NCI-H446 treated with DMSO at 0.1 percent for 48 hours (cell line): ENCODE measurements at places on chromosomes 1 and 21.

DNA sequence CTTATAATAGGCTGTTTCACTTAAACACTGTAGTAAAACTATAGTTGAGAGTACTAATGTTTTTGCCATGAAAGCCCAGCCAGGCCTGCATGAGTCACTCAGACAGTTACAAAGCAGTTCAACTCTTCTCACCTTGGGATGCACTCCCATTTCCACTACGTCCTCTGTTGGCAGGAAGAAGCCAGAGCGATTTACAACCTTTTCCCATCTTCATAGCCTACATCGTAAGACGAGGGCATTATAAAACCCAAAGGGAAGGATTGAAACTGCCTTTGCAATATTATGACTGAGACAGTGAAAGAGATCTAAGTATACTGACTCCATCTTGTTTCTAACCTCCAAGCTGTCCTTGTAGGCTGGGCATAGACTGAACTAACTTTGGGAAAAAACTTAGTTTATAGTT is 71.8 kb upstream of the CSF1 start:
- no peak for DNase-seq

GRCh38 chr1:164609089-164609488 is 50.1 kb downstream of the PBX1 start:
- DNase-seq, result no peak

GRCh38 chr1:213082420-213083111 is 31.5 kb downstream of the RPS6KC1 start:
- DNase-seq, result no peak

- DNase-seq, result no peak
Observed at GRCh38 chr1:18693256-18694098, 62.8 kb downstream of the PAX7 start.

GRCh38 chr1:67850611-67851075 is 17.4 kb upstream of the GNG12 start:
- peak; percentile 50 for DNase-seq

DNA sequence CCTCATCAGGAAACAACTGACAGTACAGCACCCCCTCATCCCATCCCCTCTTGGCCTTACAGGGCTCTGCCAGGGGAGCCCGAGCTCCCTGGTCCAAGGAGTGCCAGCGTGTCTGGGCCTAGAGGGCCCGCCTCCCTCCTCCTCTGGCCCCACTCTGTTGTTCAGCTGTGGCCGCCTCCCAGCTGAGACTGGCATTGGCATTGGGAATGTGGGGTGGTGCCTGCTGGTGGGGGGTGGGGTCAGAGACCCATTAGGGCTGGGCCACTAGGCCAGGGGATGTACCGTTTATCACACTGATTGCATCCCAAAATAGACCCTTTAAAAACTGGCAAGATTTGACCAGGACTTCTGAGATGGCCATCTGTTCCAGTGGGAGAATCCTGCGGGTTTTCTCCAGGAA is 1.4 kb downstream of the LDLRAP1 start:
- no peak for DNase-seq

- DNase-seq, result no peak
Observed at GRCh38 chr1:159935719-159936272, 9.6 kb downstream of the IGSF9 start.

GRCh38 chr1:186155594-186155993 is 219.5 kb downstream of the TPR start:
- DNase-seq, result peak; percentile 59

- no peak for DNase-seq
Observed at GRCh38 chr1:190029441-190029840, 448.2 kb downstream of the BRINP3 start.

GRCh38 chr1:155961937-155962336 is 16.4 kb downstream of the ARHGEF2 start:
- no peak for DNase-seq

- no peak for DNase-seq
Observed at GRCh38 chr1:14168326-14169063, 430.0 kb upstream of the KAZN start.

DNA sequence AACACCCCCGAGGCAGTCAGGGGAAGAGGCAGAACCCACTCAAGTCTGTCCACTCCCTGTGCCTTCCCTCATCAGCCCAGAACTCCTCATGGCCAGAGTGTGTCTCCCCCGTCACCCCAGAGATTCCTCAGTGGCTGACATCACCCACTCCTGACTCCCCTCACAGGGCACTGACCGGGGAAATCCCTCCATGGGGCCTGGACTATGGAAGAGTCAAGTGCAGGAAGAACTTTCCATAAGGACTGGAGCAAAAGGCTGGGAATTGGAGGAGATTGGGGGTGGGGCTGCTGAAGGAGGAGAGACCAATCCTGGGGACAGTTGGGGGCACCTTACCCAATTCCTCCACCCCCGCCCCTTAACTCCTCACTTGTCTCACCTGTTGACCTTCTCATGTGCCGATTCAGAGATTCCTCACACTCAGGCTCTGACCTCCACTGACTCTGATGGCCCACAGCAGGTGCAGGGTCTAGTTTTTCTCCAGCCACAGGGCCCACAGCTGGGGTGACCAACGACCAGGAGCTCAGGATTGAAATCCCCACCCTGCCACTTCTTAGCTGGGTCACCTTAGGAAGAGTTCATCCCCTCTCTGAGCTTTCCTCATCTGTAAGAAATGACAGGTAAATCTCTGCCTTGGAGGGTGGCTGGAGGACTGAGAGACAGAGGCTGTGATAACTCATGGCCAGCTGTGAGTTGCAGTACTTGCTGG is 481 bp upstream of the EXTL1 start:
- no peak for DNase-seq

- peak; percentile 68 for DNase-seq
Observed at GRCh38 chr1:50976111-50976889, 6.3 kb downstream of the CDKN2C start.

DNA sequence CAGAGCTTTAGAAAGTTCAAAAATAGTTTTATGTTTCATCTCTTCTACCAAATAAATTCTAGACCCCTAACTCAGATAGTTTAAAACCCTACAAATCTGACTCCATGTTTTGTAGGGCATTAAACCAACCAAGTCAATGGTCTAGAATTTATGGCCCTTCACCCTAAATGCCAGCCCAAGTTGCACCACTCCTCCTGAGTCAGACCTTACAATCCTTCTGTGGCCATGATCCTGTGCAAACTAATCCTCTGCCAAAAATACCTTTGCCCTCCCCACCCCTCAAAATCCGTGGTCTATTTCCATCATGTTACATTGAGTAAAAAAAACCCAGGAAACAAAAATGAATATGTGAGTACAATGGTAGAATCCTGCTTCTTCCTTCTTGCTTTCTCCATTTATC is 179.3 kb downstream of the NR5A2 start:
- no peak for DNase-seq

DNA sequence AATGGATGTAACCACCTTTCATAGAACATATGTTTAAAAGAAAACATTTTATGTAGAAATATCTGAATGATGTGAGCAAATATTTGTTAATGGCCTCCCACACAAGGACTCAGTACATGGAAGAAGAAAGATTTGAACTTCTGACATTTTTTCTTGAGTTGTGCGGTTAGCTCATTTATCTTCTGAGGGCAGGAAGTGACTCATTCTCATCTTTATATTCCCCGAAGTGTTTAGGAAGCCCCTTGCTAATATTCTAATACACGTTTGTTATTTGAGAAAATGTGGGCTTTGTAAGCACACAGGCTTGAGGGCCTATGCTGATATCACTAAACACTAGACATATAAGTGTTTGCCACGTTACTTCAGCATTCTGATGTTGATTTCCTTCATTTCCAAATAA is 392.5 kb upstream of the PTBP2 start:
- no peak for DNase-seq

- no peak for DNase-seq
Observed at GRCh38 chr1:241611736-241612135, 28.4 kb downstream of the CHML start.

GRCh38 chr1:15214527-15214926 is 32.5 kb upstream of the FHAD1 start:
- no peak for DNase-seq

- DNase-seq, result no peak
Observed at GRCh38 chr1:167871331-167871730, 42.6 kb downstream of the ADCY10 start.

DNA sequence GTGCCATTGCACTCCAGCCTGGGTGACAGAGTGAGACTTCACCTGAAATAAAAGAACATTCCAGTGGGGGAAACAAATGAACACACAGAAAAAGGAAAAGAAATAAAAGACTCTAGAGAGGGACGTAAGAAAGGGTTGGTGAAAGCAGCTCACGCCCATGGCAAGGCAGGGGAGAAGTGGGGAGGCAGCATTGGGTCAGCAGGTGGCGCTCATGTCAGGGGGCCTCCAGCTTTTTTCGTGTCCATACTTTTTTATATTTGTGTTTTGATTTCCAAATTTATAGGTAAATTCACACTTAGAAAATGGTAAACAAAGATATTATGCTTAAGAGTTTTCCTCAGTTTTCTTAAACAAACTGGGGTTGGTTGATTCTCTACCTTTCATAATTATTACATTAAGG is 45.5 kb downstream of the VPS13D start:
- DNase-seq, result no peak

- DNase-seq, result peak; percentile 71
Observed at GRCh38 chr1:247331525-247332214, at the start of gene ZNF496. ZNF496 (minus strand) TSS chr1:247331867; CDS start chr1:247329578, 2,289 bp downstream.

- DNase-seq, result no peak
Observed at GRCh38 chr1:232472485-232473041, 157.4 kb downstream of the SIPA1L2 start.

DNA sequence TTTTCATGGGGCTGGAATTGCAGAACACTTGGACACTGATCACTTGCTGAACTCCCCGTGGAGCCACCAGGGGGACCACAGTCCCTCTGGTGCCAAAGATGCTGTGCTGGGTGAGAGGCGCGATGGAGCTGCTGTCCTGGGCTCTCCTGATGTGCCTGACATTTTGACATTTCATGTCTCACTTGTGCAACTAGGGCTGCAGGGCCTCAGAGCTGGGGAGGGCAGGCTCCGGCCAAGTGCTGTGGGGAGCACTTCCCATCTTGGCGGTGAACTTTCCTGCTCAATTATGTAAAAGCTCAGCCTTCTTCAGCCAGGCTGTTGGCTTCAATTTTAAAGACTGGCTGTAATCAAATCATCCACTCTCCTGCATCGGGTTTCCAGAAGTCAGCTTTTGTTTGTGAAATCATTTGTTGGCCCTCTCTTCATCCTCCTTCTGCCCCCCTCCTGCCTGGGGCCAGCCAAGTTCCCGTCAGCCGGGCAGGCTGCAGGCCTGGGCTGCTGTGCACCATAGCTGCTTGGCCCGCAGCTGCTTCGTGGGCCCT is 36.8 kb downstream of the KCNAB2 start:
- peak; percentile 84 for DNase-seq

GRCh38 chr1:202018468-202019234 is 8.3 kb downstream of the ELF3 start:
- no peak for DNase-seq

DNA sequence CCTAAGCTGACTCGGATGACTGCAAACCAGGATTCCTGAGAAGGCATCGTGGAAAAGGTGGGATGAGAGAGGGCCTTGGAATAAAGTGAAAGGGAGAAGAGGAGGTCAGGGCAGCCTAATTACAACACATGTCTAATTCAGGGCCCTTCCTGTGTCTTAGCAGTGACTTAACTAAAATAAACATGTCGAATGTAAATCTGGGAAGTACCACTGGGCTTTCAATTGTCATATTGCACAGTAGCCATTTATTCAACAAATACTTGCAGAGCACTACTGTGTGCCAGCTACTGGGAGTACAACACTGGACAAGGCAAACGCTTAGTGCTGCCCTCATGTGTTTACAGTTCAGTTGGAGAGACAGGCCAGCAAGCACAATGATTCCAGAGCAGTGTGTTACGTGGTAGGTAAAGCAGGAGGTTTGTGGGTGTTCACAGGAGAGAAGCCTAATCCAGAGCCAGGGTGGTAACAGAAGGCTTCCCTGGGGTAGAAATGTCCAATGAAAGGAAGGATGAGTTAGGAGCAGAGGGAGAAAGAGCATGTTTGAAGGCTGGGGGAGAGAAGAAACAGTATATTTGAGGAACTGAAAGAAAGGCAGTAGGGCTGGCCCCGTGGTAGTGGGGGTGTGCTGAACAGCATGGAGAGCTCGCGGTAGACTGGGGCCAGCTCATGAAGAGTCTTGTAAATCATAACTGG is 38.0 kb upstream of the RASAL2 start:
- DNase-seq, result no peak

DNA sequence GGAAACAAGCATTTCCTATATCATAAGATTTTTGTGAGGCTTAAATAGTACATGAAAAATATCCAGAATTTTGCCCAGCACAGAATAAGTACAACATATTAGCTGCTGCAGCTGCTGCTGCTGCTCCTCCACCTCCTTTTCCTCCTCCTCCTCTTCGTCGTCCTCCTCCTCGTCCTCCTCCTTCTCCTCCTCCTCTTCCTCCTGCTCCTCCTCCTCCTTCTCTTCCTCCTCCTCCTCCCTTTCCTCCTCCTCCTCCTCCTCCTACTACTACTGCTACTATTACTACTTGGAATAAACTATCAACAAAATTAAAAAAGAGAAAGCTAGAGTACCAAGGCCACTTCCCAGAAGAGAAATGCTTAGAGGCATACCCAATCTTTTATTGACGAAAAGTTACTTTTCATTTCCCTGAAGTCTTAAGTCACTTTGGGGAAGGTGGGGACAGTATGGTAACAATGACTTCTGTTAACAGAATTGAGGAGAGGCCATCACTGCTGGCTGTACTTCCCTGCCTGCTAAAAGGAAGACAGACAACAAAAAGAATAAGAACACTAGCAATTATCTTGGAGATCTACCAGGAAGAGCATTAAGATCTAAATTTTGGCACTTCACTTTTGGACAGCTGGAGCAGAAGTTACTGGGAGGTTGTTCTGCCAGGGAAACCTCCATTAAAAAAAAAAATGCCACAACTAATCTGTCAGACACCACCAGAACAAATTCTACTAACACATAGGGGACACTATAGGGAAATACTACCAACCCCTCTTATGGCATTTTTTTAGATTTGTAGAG is 7.1 kb downstream of the DENND1B start:
- peak; percentile 39 for DNase-seq

GRCh38 chr1:58555393-58555792 is 8.9 kb upstream of the OMA1 start:
- no peak for DNase-seq

DNA sequence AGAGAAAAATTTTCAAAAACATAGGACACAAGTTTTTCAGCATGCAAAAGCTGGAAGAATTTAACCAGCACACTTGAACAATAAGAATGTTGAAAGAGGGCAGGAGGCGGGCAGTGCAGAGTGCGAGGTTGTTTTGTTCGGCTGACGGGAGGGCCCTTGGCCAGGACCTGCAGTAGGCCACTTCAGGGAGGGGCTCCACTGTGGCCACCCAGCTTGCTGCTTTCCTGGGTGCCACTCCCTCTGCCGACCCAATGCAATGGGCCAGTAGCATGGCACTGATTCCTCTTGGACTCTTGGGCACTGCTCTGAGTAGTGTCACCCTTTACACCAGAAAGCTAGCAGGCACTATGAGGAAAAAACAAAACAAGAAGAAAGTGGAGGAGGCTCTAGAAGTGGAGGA is 92.9 kb downstream of the SNRPE start:
- no peak for DNase-seq
